ENCODE measurements at places on chromosomes 2 and 18.

GRCh38 chr2:219247678-219248642 lies 2.7 kb downstream of the STK16 start:
- DNase-seq: no peak

DNA sequence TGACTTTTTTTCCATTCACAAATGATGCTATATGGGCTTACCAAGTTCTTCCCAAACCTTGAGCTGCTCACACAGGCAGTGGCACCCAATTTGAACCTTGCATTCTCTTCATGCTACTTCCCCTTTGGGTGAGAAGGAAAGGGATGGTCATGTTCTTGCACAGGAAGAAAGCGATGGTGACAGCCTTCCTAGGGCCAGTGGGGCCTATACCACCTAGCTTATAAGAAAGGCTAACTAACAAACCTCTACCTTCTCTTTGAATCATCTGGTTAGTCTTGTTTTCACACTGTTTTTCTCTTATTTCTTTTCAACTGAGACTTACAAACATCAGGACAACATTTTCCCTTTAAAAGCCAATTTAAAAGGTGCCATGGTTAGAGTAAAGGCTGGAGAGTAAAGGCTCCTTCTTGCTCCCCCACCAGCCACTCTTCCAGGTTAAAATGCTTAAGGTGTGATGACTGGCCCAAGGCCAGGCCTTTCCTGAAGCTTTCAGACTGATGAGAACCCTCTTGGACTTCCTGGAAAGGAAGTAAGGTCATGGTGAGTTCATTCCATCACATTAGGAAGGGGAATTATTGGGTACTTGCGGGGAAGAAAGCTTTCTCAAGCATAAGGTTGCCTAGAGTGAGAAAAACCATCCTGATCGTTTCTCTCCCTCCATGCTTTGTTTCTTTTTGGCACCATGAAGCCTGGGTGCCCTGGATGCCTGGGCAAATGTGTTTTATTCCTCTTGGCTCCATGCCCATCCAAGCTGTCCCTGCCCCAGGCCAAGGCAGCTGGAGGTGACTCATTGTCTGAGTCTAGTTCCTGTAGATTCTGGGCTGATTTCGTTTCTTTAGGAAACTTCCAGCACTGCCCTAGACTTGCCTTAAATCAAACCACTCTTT lies 41.4 kb upstream of the ITGB6 start:
- DNase-seq: no peak

- no peak for DNase-seq
Observed at GRCh38 chr2:203252818-203253217, 14.0 kb downstream of the CYP20A1 start.

DNA sequence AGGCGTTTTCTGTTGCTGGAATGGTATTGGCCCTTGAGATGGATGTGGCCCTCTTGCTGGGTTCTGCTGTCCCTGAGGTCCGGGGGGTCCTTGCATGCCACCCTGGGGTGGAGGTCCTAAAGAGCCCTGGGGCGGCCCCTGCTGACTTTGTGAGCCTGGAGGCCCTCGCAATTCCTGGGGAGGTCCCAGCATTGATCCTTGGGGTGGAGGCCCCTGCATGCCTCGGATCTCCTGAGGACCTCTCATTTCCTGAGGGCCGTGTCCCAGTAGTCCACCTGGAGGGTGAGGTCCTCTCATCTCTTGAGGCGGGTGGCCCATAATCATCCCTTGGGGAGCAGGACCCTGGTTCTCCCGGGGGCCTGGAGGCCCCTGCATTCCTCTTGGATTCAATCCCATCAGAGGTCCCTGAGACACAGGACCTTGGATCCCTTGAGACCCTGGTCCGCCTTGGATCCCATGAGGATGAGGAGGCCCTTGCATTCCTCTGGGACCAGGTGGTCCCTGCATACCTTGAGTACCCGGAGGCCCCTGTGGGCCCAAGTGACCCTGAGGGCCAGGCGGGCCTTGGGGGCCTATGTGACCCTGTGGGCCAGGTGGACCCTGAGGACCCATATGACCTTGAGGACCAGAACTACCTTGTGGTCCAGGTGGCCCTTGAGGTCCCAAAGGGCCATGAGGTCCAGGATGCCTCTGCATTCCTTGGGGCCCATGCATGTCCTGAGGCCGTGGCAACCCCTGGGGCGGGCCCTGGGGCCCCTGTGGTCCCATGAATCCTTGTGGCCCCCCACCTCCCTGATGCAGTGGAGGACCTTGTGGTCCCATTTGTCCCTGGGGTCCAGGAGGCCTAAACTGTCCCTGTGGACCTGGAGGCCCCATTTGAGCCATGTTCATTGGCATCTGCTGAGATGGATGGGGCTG lies 18.3 kb downstream of the SFT2D3 start:
- DNase-seq: no peak

GRCh38 chr2:174673876-174674275 lies 76.3 kb upstream of the WIPF1 start:
- DNase-seq: no peak

GRCh38 chr2:2932692-2933305 lies 444.8 kb downstream of the EIPR1 start:
- DNase-seq: no peak

GRCh38 chr2:196080526-196080925 lies 11.9 kb upstream of the DNAH7 start:
- no peak for DNase-seq

GRCh38 chr2:217680381-217680780 lies 322.4 kb downstream of the TNS1 start:
- DNase-seq: no peak

- DNase-seq: no peak
Observed at GRCh38 chr2:202378662-202379358, 2.7 kb downstream of the BMPR2 start.

DNA sequence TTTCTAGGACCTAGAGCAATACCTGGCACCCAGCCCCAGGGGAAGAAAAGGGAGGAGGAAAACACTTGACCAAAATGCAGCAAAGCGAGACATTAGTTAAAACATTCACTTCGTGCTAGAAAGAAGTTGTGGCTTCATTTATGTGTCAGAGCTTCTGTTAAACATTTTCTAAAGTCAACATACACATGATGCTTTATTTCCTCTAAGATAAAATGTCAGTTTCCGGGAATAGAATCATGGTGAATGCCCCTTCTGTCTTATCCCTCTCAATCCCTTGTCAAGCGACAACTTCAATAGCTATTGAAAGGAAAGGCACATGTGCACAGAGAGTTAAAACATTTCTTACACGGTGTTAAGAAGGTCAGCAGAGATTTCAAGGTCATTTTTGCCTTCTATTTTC lies 404.6 kb upstream of the CWC22 start:
- no peak for DNase-seq

- DNase-seq: no peak
Observed at GRCh38 chr2:42127425-42128424, 41.4 kb upstream of the EML4 start.

DNA sequence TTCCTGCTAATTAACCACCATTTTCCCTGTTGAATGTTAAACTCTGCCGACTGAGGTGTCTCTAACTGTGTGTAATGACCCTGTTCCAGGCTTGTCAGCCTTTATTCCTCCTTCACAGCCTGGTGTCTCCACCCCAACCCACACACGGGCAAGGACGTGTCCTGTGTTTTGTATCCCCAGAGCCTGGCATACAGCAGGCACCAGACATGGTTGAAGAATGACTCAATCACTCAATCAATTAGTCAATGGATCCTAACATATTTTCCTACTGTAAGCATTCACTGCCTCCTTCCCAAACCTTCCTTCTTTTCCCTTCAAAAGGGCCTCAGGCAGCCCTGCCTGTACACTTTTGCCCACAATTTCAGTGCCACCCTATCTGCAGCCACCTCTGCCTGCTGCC lies 2.7 kb upstream of the TNS1 start:
- DNase-seq: no peak

- peak; percentile 25 for DNase-seq
Observed at GRCh38 chr2:225584796-225585195, 185.3 kb downstream of the NYAP2 start.

GRCh38 chr2:7974936-7975335 lies 706.9 kb upstream of the ID2 start:
- no peak for DNase-seq

DNA sequence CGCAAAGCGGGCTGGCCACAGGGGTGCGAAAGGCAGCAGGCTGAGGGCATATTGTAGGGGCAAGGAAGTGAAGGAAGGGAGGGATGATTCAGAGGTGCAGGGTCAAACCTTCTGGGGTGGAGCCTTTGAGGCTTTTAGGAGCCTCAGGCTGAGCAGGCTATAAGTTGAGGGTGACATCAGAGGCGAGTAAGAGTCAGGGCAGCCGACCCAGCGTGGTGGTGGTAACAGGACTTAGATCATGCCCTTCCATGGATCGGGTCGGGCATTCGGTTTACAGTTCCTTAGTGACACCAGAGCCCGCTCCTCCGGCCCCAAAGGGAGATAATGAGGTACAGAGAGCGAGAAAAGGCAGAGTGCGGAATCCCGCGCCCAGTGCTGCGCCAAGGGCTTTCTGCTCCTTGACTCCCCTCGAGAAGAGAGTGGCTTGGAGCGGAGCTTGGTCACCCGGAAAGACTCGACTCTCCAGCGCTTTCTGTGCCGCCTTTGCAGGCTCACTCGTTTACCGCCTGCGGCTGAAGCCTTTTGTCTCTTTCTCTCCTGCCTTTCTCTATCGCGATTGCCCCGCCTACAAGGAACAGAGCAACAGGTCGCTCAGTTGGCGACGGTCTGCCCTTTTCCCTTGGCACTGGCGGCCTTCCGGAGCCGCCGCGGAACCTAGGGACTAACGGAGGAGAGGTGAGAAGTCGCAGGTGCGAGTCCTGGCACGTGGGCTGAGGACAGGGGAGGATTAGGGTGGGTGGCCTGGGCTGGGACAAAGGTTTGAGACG lies 720 bp downstream of the LBX2 start:
- DNase-seq: no peak

GRCh38 chr2:226638576-226638975 lies 161.0 kb downstream of the IRS1 start:
- DNase-seq: no peak

Measured in NCI-H1092 treated with DMSO at 0.1 percent for 48 hours (cell line).